ENCODE measurements at places on chromosomes 7 and 10.

GRCh38 chr7:150379441-150380379, 580 bp downstream of the ZNF775 start:
- no peak for DNase-seq

DNA sequence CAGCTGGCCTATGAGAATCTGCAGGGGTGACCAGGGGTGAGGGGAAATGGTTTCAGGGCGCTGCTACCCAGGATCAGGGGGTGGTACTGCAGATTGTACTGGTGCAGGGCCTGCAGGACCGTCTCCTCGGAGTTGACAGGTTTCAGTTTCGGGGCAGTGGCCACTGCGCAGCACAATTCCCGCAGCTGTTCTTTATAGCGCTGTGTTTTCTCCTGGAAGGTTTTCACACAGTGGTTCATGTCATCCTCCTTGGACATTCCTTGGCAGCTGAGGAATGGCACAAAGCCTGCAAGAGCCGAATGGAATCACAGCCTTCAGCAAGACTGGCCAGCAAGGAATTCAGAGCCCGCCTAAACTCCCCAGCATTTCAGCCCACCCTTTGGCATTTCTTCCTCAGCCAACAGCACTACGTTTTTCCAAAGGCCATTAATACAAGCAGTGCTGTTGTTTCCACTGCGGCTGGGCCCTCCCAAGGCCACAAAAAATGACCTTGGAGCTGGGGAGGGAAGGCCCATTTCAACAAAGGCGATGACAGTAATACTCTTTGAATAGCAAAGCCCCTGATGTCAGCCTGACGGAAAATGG, 44.9 kb downstream of the PNLIPRP2 start:
- DNase-seq = no peak

DNA sequence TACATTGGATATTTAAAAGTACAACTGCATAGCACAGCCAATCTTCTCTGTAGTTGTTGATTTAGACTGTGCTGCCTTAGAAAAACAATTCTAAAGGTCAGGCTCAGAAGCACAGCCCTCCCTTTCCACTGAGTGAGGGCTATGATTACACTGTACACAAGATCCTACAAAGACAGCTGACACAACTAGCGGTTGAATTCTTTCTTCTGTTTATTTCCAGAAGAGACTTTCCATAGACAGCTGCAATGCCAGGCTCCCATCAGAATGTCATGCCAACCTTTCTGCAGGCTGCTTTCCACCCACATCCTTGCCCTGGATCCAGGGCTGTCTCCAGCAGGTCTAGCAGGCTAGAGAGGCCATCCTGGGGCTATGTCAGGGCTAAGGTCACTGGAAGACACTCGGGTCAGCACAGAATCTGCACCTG, 39.3 kb downstream of the FAM13C start:
- no peak for DNase-seq

- DNase-seq = no peak
Observed at GRCh38 chr7:770741-771166, 43.7 kb upstream of the PRKAR1B start.

DNA sequence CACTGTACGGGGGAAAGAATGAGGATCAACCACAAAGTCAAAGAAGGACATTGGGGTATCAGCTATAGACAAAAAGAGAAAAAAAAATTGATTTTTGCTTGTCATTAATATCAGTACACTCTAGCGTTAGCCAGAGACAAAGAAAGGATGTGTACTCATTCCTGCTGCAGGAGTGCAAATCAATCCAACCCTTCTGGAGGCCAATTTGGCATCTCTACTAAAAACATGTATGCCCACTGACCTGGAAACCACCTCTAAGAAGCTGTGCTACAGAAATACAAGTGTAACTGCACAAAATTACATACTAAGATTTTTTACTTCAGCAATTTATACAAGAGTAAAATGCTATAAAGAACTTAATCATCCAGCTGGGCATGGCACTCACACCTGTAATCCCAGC, 13.6 kb downstream of the NSMCE4A start:
- no peak for DNase-seq

All from inflammatory macrophage treated with lipopolysaccharide for 1 hour (primary cell).